ENCODE measurements at places on chromosomes 13 and 19.

DNA sequence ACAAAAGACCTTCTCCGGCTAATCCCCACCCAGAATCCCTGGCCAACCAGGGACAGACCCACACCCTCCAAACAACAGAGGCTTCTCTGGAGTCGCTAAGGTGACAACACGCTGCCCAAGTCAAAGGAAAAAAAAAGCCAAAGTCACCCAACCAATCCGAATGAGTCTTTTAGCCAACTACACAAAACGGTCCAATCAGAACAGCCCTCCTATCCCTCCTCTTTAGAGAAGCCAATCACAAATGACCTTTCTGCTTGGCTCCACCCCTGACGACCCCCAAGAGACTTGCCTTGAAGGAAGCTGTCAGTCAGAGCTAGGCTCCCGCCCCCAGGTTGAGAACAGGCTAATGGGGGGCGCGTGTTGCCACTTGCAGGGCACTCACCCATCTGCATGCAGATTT, 6.6 kb upstream of the FBXW9 start:
- DNase-seq: peak; percentile 33

GRCh38 chr19:28396287-28396831, 816.6 kb downstream of the UQCRFS1 start:
- DNase-seq: no peak

DNA sequence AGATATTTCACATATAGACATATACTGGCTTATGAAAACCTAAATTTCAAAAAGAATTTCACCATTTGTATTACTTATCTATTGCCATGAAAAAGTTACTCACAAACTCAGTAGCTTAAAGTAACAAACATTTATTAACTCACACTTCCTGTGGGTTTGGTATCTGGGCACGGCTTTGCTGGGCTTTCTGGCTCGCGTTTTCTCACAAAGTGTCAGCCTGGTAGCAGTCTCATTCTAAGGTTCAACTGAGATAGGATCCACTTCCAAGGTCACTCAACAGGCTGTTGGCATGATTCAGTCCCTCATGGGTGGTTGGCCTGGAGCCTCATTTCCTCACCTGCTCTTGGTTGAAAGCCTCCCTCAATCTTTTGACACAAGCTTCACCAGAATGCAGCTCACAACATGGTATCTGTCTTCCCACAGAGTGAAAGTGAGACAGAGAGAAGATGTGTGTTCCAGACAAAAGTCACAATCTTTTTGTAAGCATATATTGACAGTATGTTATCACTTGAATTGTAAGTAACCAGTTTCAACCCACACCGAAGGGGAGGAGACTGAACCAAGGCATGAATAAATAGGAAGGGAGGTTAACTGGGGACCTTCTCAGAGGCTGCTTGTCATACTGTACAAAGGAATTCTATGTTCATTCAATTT, 1065.8 kb upstream of the SPRY2 start:
- DNase-seq: no peak

DNA sequence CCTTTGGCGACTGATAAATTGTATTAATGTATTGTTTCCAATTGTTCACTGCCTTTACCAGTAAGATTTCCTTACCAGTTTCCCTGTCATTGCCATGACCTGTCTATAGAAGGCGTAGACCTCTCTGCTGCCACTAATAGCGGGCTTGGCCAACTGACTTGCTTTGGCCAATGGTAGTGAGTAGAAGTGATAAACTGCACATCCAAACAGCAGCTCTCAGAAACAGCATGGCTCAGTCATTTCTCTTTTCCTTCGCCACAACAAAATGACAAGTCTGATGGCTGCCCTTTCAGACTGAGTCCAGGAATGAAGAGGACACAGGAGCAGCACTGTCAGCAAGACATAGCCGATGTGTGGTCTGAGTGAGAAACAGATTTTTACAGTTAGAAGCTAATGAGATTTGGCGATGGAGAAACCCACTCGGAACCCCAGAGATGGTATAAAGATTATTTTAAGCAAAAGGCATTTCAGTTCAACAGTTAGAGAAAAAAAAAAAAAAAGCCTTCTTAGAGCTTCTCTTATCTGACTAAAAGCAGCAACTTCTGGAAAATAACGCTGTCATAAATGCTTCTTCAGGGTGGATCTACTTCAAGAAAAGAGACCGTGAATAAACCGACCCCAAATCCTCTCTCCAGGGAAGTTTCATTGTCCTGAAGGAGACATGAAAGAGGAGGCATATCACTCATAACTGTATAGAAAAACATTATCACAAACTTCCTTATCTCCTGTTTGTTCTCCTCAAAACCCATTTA, 42.0 kb upstream of the TM9SF2 start:
- DNase-seq: no peak

GRCh38 chr13:102517959-102518358, 78.8 kb upstream of the TPP2 start:
- DNase-seq: no peak

GRCh38 chr19:12244370-12244769, 50.3 kb downstream of the ZNF44 start:
- no peak for DNase-seq

DNA sequence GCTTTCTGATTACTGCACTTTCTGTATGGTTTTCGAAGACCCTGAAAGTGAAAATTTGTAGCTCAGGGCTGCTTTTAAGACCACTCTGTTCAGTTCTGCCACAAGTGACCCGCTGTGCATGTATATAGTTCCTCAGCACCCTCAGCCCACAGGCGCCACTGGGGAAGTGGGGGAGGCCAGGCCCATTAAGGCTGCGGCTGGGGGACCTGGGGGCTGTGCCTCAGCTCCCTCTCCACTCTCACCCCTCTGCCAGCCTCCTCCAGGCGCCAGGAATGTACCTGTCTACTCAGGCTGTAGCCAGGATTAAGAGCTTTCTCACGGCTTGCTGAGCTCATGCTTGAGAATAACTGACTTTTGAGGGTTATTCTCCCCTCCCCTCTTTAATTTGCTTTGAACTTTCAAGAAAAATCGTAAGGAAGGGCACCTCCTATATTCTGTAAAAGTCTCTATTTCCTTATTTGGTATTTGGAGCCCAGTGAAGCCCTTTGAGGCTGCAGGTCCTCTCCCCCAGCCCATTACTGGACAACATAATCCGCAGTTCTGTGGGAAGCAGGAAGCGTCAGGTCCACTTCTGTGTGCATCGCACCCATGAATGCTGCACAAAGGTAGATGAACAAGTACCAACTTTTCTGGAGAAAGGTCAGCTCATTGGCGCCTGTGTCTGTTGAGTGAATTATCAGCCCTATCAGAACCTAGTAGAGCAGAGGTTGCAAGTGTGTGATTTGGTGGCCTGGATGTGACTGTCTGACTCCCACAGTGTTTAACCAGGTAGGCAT, 29.6 kb downstream of the GJA3 start:
- no peak for DNase-seq

DNA sequence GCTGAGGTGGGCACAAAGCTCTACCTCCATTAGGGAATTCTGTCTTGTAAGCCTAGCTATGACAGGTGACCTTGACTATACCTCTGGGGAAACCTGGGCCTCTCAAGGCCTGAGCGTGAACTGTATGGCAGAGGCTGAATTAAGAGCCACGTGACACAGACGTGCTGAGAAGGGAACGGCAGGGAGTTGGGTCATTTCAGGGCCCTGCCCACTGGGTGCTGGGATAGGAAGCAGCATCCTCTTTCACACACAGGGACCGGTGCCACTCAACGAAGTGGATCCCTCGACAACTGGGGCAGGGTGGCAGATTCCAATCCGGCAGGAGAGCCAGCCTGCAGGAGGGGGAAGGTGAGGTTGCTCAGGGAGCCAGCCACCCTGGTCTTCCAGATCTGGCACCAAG, 9.2 kb downstream of the ASF1B start:
- no peak for DNase-seq

- DNase-seq: no peak
Observed at GRCh38 chr13:26968431-26969341, 202.9 kb downstream of the USP12 start.

Measured in NCI-H1105 (cell line).